Cardiac muscle cell (in vitro differentiated cells and primary cell): ENCODE measurements at places on chromosomes 5 and 9. TPM values are rescaled to one million over a fixed set of nuclear protein-coding genes. Genes with fewer than 3 reads are reported as not detected.
A peak's percentile ranks its signal among the peaks of the same experiment; 100 is the strongest.

- peak; percentile 55 for DNase-seq
Observed at GRCh38 chr5:53095931-53096525, 13.5 kb downstream of the MOCS2 start.

SURF4 gene
- 129 and 200 TPM in 2 replicates for polyA plus RNA-seq

FOXI1 gene
- not detected in 2 replicates for polyA plus RNA-seq

GARIN3 gene
- polyA plus RNA-seq: not detected in 2 replicates
